ENCODE measurements at places on chromosomes 7 and 10. TPM values are rescaled to one million over a fixed set of nuclear protein-coding genes. Genes with fewer than 3 reads are reported as not detected.

The UBTD1 gene
- total RNA-seq, result 34.4 TPM

The MACC1 gene
- 16.7 TPM for total RNA-seq

The ZNF485 gene
- total RNA-seq, result 3.0 TPM

The ECHDC3 gene
- total RNA-seq, result 10.8 TPM

Measured in airway epithelial cell (primary cell).